ENCODE measurements at places on chromosomes 5 and 9.

- DNase-seq = no peak
Observed at GRCh38 chr9:113705928-113706519, 170.1 kb upstream of the ZNF618 start.

DNA sequence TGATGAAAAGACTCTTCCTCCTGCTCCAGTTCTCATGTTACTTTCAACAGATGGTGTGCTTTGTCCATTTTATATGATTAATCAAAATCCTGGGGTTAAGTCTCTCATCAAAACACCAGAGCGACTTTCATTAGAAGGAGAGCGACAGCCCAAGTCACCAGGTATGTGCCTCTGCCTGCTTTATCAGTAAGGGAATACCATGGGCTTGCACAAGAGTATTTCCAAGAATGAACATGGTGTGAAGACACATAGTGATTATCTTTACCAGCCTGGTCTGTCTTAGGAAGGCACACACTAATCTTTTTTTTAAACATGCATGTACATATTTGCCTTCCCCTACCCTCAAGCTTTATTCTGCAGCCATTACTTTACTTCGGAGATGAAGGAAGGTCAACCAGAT is 15.2 kb downstream of the NUP214 start:
- no peak for DNase-seq

GRCh38 chr5:176994460-176995121 is 12.0 kb downstream of the UIMC1 start:
- DNase-seq = peak; percentile 99

GRCh38 chr5:320524-321229 is 837 bp upstream of the AHRR start:
- DNase-seq = no peak

GRCh38 chr5:163995206-163995605 is 489.8 kb downstream of the MAT2B start:
- DNase-seq = no peak

DNA sequence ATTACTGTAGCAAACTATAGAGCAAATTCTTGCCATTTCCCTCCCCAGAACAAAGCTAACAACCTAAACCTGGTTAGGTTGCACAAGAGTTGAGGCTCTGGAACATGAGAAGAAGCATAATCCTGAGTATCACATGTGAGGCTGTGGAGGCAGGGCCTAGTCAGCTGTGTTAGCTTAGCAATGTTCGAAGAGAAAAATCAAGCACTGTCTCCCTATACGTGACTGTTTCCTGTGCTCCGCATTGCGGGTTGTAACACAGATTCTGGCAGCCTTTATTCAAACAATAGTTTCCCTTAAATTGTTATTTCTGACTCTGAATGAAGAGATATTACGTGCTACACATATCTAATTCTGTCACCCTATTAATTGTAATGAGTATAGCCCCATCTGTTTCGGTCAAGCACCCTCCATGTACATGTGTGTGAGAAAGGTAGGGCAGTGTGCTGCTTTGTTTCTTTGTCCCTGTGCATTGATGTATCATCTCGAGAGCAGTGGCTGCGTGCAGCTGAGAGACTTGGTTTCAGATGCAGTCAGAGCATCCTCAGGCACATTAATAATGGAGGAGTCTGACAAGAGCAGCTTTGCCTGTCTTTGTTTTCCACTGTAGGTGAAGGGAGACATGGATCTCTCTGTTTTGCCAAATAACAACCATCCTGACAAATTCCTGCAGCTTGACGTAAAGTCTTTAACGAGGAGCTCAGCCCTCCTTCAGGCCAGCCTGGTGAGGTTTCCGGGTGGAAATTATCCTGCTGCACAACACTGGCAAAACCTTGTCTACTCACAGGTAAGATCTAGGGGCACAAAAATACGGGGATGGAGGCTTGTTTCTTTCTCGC is at the start of gene MINAR2:
MINAR2 (plus strand) TSS at position 523 of the 836 bp plus-strand sequence; CDS start at position 620, 97 bp downstream.
- DNase-seq = no peak

DNA sequence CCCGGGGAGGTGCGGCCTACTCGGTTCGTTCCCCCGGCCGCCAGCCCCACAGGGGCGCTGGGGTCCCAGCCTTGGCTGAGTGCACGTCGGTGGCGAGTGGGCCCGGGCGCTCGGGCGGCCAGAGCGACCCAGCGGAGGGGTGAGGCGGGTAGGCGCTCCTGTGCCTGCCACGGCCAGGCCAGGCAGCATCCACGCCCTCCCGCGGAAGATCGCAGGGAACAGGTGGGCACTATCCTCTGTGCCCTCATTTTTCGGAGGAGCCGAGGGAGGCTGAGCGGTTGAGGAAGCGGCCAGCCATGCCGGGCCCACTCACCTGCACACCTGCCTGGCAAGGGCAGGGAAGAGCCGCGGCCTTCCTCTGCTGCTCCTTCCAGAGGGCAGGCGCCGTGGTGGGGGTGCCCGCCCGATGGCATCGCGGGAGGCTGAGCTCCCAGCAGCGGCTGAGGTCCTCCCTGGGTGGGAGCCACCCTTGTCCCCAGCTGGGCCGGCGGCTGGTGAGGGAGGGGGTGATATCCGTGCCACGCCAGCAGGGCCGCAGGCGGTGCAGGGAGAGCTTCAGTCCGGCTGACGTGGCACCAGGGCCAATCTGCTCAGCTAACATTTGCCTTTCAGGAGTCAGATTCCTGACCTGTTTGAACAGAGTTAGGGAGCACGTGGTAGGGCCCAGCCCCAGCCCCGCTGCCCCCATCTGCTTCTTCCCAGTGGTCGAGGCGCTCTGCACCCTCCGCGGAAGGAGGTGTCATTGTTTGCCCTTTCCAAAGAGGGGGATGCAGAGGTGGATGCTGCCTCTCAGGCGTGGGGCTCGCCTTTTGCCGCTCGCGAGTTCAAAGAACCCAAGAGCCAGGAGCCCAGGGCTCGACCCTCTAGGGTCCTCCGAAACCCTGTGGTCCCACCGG is 1.6 kb upstream of the SEC16A start:
- DNase-seq = no peak

DNA sequence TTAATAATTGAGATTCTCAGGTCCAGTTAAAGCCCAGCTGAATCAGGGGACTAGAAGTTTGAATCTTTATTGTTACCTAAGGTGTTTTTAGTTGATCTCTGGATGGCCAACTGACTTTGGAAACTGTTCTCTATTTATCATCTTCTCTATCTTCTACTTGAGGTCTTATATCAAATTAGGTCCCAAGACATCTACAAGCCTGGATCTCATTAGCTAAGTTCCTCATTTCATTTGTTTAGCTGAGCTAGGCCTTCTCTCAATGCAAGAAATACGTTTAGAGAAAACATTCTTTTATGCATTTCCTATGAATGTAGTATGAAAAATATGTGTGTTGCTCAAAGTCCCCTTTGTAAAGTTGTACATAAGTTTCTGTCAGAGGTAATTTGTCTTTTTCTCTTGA is 196.6 kb downstream of the PTTG1 start:
- no peak for DNase-seq

GRCh38 chr9:98930792-98931191 is 12.9 kb upstream of the COL15A1 start:
- DNase-seq = no peak

DNA sequence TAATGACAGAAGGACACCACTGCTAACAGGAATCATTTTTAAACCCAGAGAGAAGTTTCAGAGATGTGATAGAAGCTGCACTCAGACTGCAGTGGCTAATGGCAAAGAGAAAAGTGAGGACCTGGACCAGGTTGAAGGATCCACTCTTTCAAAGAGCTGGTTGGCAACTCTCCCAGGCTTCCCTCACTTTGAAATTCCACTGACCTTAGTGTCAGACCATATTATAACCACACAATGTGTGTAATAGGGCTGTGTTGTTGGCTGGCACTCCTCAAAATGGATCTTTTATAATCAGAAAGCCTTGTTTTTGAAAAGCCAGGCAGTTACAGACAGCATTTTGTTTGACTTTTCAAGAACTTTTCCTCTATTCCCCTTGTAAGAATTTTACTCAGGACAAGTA is 280.7 kb downstream of the PRELID2 start:
- DNase-seq = no peak

DNA sequence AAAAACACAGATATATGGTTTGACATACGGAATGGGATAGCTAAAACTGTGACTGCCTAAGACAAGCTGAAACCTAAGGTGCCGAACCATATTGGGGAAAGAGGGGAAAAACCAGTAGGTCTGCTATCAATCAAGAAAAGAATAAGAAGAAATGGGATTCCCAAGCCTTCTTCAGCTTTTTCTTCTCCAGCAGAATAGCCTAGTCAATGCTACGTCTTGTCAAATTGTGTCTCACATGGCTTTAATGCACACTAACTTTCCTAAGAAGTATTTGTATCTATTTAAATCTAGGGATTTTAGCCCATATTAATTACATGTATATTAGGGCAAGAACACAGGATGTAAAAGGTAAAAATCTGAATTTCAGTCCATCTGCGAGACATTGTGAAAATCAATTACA is 797 bp upstream of the FBXO38 start:
- DNase-seq = no peak

GRCh38 chr5:136466041-136466415 is 100.7 kb upstream of the TRPC7 start:
- no peak for DNase-seq

DNA sequence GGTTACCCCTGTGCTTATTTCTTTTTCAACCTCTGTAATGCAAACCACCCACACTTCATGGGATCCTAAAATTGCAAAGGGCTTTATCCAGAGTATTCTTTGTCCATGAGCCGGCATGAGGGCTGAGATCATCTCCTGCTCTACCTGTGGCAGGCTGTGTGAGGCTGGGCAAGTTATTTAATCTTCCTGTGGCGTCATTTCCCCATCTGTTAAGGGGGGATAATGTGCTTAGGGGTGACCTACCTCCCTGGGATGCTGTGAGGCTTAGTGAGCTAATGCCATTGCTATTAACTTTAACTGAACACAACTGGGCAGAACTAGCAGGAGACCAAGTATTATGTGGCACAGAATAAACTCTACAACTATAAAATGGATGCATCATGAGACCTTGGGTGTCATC is 17.0 kb downstream of the FRMPD1 start:
- no peak for DNase-seq

- no peak for DNase-seq
Observed at GRCh38 chr5:171713152-171713551, 72.5 kb upstream of the SMIM23 start.

- no peak for DNase-seq
Observed at GRCh38 chr9:28234894-28235277, 661.6 kb upstream of the C9orf72 start.

- no peak for DNase-seq
Observed at GRCh38 chr9:101235105-101235866, 149.5 kb downstream of the BAAT start.

DNA sequence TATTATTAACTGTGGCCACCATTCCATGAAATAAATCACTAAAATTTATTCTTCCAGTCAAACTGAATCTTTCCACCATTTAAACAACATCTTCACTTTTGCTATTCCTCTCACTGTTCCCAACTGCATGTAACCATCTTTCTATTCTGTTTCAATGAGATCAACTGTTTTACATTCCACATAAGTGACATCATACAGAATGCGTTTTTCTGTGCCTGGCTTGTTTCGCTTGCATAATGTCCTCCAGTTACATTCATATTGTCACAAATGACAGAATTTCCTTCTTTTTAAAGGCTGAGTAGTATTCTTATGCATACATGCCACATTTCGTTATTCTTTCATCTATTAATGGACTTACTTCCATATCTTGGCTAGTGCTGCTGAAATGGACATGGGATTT is 738.2 kb downstream of the SEMA5A start:
- no peak for DNase-seq

DNA sequence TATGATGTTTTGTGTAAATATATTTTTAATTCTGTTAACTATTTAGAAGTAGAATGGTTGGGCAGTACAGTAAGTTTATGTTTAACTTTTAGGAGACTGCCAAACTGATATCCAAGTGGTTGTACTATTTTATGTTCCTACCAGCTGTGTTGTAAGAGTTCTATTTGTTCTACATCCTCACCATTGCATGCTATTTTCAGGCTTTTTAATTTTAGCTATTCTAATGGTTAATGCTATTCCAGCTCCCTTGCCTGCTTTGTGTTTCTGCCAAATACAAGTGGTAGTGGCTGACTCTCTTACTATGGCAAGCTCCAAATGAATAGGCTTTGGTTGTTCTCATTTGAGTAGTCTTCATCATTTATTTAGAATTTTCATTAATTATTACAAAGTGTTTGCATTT is 476.4 kb downstream of the KIF4B start:
- DNase-seq = no peak

DNA sequence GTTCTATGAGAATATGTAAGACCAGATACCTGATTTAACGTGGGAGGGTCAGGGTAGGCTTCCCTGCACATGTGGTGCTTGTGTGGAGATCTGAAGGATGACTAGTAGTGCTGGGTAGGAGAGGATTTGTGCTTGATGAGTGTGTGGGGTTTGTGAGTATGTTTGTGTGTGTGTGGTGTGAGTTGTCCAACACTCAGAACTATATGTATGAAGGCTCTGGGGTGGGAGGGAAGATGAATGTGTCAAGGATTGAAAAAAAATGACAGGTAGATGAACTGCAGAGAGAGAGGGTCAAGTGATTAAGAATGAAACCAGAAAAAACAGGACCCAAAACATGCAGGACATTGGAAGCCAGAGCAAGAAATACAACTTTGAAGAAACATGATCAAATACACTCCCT is 154.6 kb upstream of the NR3C1 start:
- DNase-seq = no peak

GRCh38 chr5:132744659-132745058 is 2.6 kb upstream of the CCNI2 start:
- no peak for DNase-seq

DNA sequence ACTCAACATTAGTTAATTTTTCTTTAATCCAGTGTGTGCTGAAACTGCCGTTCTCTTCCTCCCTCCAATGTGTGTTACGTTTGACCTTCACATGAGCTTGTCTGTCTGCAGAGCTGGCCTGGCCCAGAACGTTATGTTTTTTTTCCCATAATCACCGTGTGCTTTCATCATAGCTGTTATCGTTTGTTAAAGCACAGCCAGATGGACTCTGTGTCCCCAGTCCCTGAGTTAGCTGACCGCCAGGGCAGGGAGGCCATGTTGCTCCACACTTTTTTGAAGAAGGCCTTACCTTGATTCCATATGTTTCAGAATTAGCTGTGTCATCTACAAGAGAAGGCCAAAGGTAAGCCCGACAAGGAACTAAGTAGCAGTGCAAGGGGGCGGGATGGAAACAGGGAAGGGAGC is 55.7 kb downstream of the HSD17B3 start:
- no peak for DNase-seq

DNA sequence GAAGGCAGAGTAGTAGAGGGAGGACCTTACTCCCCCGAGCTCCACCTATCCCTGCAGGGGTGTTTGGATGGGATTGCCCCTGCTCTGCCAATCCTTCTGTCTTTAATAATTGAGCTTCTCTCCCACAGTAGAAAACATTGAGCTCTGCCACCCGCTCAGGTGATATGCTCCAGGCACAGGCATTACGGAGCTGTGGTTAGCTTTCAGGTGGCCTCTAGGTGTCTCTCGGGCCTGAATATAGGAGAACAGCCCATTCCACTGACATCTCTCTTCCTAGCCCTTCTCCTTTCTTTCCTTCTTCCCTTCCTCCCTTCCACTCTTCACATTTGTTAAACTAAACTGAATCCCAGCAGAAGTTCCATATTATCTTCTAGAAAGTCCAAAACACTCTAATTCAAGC is 203.4 kb downstream of the SYK start:
- DNase-seq = no peak
